SIG-M5 (cell line): ENCODE measurements at places on chromosomes 16 and 17.

DNA sequence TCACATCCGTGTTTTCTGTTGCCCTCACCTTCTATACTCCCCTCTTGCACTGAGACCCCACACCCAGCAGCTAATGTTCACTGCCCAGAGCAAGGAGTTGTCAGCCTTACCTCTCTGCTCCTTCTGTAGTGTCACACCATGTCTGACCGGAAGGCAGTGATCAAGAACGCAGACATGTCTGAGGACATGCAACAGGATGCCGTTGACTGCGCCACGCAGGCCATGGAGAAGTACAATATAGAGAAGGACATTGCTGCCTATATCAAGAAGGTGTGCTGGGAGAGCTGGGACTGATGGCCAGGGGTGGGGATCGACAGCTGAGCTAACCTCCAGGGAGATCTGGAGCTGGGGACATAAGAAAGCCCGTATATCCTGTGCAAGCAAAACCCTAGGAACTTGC lies 3.7 kb downstream of the DYNLL2 start:
- no peak for DNase-seq

- DNase-seq = no peak
Observed at GRCh38 chr17:36089339-36089865, 541 bp downstream of the CCL3 start.

DNA sequence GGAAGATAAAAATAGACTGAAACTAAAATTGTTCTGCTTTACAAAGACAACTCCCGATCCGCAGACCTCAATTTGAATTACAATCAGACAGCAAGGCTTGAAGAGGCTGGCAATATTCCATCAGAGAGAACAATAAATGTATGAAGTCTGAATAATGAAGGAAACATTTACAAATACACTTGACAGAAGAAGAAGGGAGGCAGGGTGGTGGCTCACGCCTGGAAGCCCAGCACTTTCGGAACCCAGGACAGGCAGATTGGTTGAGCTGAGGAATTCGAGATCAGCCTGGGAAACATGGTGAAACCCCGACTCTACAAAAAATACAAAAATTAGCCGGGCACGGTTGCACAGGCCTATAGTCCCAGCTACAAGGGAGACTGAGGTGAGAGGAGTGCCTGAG lies 14.6 kb downstream of the ODF4 start:
- no peak for DNase-seq

GRCh38 chr17:28828294-28829040 lies 14.1 kb downstream of the FAM222B start:
- DNase-seq = no peak

DNA sequence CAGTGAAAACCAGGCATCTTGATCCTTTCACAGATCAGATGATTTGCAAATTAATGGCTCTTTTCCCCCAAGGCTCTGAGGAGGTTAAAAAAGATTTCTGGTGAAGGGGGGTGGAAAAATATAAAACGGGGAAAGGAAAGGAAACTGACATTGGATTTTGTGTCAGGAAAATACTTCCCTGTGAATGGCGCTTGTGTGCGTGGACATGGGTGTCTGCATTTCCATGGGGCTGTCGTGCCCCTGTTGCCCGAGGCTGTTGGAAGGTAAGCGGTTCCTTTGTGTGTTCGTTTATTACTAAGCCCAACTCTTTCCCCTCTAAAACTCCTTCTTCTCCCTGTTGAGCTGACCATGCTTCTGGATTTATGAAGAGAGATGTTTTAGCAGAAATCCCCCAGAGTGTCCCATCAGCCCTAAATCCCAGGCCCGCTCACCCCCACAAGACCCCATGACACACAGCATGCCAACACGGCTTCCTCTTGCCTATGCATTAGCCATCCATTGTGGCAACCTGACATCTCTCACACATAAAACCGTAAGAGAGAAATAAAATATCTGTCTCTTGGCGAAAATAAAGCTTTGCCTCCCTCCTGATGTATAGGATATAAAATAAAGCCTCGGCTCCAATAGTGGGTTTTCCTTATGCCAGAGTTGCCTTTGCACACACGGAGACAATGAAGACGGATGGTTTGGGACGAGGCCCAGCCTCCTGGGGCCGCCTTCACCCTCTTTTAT lies 7.3 kb upstream of the LHX1 start:
- no peak for DNase-seq

- no peak for DNase-seq
Observed at GRCh38 chr17:32491371-32492263, 4.8 kb downstream of the CDK5R1 start.

- DNase-seq = no peak
Observed at GRCh38 chr16:55948230-55948629, 73.1 kb upstream of the CES5A start.

DNA sequence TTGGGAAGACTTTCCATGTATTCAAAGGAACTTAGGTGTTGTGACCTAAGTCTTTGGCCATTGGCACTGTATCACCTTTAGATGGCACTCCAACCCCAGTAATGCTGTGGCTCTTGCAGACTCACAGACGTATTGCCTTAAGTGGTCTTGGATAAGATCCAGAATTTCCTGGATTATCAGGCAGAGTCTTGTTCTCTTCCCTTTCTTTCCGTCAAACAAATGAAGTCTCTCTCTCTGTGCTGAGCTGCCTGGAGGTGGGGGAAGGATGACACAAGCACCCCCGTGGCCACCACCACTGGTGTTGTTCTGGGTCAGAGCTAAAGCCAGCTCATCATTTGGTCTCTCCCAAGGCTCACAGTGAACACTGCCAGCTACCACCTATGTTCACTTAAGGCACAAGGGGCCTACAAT lies 789.9 kb upstream of the KIF2B start:
- no peak for DNase-seq

- DNase-seq = no peak
Observed at GRCh38 chr16:85715169-85716021, 26.6 kb upstream of the GINS2 start.

- no peak for DNase-seq
Observed at GRCh38 chr16:2874912-2875362, 8.1 kb upstream of the FLYWCH2 start.

DNA sequence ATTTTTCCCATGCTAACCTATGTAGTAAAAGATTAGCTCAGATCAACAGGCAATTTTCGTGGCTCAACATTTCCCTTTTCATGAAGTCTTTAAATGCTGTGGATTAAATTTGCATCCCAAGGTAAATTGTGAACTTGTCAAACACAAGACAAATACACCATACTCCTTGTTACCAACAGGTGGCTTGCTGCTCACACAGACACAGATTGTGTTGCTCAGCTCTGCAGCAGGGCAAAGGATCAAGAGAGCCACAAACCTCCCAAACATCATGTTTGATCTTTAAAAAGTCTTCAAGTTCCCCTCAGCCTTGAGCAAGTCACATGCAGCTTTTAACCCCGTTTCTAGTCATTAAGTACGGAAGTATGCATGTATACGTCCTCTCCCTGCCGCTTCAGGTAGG lies 119.6 kb upstream of the CNTNAP4 start:
- no peak for DNase-seq

DNA sequence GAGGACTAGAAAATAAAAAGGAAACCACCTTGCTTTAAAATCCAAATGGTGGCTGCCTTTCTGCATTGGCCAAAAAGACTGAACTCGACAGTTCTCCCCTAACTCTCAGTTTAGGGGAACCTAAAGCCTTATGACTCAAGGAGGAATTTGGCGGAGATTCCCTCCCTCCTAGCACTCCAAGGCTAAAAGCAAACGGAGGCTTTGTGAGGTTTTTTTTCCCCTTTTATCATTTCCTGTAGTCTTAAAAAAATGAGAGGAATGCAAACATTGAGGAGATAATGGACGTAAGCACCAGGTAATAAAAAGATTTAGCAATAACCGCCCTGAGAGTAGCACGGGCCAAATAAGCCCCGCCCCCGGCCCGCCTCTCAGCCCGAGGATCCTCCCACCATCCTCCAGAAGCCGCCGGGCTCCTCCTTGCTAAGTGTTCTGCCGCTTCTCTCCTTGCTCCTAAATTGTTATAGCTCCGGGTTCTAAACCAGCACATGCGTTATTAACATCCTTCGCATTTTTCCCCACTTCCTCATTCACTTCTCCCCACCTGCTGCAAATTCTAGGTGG lies 5.8 kb upstream of the KIFC3 start:
- no peak for DNase-seq

DNA sequence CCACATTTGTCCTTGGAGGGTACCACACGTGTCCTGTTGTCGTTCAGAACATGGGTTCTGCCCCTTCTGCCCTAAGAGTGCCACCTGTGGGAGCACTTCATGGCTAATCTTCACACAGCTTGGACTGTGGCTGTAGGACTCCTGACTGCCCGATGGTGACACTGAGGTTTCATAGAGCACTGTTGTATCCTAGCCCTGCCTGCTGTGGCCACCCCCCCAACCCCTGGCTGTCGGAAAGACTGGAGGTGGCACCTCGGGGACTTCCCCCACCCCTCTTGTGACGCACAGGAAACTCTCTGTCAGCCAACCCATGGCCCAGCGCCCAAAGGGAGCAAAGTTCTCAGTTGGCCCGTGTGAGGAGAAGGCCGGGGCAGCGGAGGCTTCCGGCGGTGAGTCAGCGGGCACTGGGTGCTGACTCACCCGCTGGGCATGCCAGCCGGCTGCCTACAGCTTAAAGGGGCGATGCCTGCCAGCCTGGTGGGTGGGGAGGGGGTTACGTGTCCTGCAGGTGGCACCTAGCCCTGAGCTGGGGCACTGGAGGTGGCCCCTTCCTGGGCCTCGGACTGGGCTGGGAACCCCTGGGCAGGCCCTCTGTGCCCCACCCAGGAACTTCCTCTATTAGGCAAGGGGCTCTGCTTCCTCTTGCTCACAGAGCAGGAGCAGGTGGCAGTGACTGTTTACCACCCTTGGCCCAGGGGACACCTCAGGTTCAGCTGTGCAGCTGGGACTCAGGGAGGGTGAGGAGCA lies 3.4 kb downstream of the MAP2K3 start:
- DNase-seq = peak; percentile 71

- DNase-seq = peak; percentile 93
Observed at GRCh38 chr17:78284146-78284545, 52.7 kb downstream of the TMEM235 start.

DNA sequence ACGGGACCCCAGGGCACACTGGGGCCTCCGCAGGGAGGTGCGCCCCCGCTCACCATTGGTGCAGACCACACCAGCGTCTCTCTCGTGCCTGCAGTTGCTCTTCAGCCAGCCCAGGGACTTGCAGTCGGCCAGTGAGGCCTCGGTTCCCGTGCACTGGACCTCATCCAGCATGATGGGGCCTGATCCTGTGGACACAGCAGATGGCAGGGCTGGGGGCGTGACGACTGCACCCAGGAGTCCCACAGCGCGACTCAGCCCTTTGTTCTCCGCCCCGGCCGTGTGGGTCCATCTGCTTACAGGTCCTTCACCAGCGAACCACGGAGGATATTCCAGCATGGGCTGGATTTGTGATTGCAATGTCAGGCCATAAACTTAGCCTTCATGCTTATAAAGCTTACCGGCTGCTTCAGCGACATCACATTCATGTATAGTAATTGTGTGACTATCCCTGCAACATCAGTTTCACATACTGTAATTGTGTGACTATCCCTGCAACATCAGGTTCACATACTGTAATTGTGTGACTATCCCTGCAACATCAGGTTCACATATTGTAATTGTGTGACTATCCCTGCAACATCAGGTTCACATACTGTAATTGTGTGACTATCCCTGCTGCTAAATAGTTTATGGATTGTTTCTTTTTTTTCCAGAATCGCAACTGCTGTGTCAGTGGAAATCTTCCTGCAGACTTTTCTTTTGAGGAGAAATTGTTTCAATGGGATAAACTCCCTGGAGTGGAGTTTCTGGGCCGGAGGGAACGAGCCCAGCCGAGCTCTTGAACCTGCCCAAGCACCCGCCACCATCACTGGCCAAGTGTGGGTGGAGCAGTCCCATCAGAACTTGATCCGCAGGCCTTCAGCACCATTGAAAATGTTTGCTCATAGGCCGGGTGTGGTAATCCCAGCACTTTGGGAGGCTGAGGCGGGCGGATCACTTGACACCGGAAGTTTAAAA lies 4.8 kb downstream of the LGALS3BP start:
- no peak for DNase-seq

DNA sequence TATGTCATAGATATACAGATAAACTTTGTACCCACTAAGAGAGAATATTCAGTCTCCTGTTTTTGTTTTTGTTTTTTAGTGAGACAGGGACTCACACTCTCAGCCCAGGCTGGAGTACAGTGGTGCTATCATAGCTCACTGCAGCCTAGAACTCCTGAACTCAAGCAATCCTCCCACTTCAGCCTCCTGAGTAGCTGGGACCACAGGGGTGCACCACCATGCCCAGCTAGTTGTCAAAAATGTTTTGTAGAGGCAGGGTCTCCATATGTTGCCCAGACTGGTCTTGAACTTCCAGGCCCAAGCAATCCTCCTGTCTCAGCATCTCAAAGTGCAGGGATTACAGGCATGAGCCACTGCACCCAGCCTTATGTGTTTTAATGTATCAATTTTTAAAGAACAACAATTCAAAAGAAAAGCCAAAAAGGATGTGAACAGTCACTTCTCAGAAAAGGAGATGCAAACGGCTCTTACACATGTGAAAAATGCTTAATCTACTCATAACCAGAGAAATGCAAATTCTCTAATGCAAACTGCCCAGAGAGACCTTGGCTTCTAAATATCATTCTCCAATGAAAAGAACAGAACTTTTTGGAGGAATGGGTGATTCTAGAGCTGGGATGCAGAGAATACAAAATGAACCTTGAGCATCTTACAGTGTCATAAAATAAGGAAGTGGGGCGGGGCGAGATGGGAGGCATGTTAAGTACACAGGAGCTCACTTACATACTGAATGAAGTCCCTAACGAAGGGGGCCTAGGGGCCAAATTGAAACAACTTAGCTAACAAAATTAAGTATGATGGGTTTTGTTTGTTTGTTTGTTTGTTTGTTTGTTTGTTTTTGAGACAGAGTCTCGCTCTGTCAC lies 7.3 kb upstream of the CMTM3 start:
- DNase-seq = no peak

- no peak for DNase-seq
Observed at GRCh38 chr17:80645706-80646325, 101.2 kb downstream of the RPTOR start.

DNA sequence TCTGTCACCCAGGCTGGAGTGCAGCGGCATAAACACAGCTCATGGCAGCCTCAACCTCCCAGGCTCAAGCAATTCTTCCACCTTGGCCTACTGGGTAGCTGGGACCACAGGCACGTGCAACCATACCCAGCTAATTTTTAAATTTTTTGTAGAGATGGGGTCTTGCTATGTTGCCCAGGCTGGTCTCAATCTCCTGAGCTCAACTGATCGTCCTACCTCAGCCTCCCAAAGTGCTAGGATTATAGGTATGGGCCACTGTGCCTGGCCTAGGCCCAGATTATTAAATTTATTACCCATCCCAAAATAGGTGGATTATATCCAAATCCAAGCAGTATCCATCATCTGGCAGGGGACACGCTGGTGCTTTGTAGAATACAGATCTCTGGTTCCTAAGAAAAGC lies 53.8 kb downstream of the METTL16 start:
- DNase-seq = no peak

- DNase-seq = no peak
Observed at GRCh38 chr16:12337871-12338655, 361.5 kb downstream of the SNX29 start.

- DNase-seq = peak; percentile 13
Observed at GRCh38 chr16:84687715-84688114, 12.1 kb upstream of the USP10 start.

GRCh38 chr16:15611610-15612009 lies 31.3 kb downstream of the MARF1 start:
- no peak for DNase-seq

GRCh38 chr17:68565661-68566441 lies 35.3 kb downstream of the FAM20A start:
- no peak for DNase-seq

- no peak for DNase-seq
Observed at GRCh38 chr16:15653227-15653626, 3.2 kb downstream of the NDE1 start.
